Cardiac atrium fibroblast (primary cell): ENCODE measurements at places on chromosomes 2 and 18. TPM values are rescaled to one million over a fixed set of nuclear protein-coding genes. Genes with fewer than 3 reads are reported as not detected.

Gene ANKRD44
- 5.2 and 7.6 TPM in 2 replicates for total RNA-seq

Gene NT5DC4
- total RNA-seq, result not detected in 2 replicates

Gene ERCC3
- 17.1 and 18.8 TPM in 2 replicates for total RNA-seq

Gene CHRND
- total RNA-seq, result not detected in 2 replicates

Gene TAF4B
- 3.8 and 4.5 TPM in 2 replicates for total RNA-seq

Gene CD8B2
- not detected in 2 replicates for total RNA-seq

Gene NMUR1
- not detected in 2 replicates for total RNA-seq

Gene NT5C1B
- not detected in 2 replicates for total RNA-seq

Gene STPG4
- not detected in 2 replicates for total RNA-seq

Gene LTBP1
- 105 and 127 TPM in 2 replicates for total RNA-seq

Gene C2orf72
- total RNA-seq, result 2.1 and 3.2 TPM in 2 replicates

Gene INPP5D
- 0.16 and 0.18 TPM in 2 replicates for total RNA-seq
